ENCODE measurements at places on chromosomes 3 and 15. TPM values are rescaled to one million over a fixed set of nuclear protein-coding genes. Genes with fewer than 3 reads are reported as not detected.
A peak's percentile ranks its signal among the peaks of the same experiment; 100 is the strongest.

The CD200R1L gene
- not detected for total RNA-seq

DNA sequence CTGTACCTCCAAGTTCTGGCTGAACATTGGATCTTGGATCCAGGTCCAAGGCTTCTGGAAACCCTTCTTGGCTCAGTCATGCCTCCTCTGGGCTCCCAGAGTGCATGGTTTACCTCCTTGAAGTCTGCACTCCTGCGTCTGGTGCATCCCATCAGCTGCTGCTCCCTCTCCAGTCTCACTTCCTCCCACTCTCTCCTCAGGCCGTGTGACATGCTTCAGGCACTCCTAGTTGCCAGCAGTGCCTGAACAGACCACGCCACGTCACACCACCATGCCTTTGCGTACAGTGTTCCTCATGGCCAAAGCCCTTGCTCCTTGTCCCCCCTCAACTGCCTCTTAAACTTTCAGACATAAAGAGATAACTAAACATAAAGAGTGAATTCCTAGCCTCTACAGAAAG, 5.7 kb downstream of the GPR27 start:
- DNase-seq: no peak

The GOLGA8Q gene
- total RNA-seq: 1.1 TPM

The KLHL40 gene
- not detected for total RNA-seq

The KCNMB2 gene
- total RNA-seq: not detected

GRCh38 chr15:89490081-89490813, 6.1 kb downstream of the RHCG start:
- no peak for DNase-seq

The EHD4 gene
- total RNA-seq: 43.2 TPM

The TGM4 gene
- total RNA-seq: 0.46 TPM

The CYP11A1 gene
- total RNA-seq: 0.57 TPM

- DNase-seq: no peak
These were observed 82.9 kb downstream of the NR1D2 start for GRCh38 chr3:24027946-24028345.

DNA sequence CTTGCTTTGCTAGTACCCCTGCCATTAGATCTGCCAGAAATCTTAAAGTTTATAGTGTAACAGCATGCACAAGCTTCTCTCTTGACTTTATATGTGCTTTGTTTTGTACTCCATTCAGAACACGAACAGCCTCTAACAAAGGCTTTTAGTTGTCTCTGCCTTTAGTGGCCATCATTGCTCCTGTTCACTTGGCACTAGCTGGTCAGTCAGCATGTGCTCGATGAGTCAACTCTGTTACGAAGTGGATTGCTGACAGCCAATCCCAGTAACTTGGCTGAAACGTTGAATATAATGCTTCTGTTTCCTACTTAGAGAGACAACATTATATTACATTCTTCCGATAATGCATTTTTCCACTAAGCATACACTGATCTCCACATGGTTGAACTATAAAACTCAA, 349.2 kb downstream of the NAALADL2 start:
- DNase-seq: no peak

The ESYT3 gene
- 2.6 TPM for total RNA-seq

DNA sequence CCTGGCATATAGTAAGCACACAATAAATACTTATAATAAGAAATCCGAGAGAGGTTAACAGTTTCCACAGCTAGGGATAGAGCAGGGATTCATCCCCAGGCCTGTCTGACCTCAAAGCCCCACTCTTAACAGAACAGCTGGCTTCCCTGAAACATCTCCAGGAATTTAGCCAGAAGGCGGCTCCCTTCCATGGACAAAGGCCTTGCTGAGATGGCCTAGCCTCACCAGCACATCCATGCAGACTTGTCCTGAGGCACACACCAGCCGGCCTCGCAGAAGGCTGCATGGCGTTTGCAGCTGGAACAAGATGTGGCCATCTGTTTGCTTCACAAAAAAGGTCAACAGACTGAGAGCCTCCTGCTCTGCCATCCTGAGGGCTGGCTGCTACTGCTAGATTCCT, 245.4 kb downstream of the SLCO3A1 start:
- no peak for DNase-seq

The FBXO40 gene
- not detected for total RNA-seq

GRCh38 chr3:181948286-181948685, 236.6 kb downstream of the SOX2 start:
- no peak for DNase-seq

- peak; percentile 99 for DNase-seq
These were observed 6.5 kb upstream of the TM4SF18 start for GRCh38 chr3:149339931-149340309.

DNA sequence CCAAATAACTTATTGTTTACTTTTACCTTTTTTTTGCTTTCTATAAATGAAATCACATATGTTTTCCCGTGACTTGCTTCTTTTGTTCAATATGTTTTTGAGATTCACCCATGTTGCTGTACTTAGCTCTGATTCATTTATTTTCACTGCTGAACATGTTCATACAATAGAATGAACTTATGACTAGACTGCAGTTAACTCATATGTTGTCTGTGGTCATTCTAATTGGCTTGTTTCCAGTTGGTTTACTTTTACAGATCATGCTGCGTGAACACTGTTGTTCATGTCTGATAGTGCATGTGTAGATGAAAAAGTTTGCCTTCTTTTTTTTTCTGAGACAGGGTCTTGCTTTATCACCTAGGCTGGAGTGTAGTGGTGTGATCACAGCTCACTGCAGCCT, 31.6 kb upstream of the SV2B start:
- no peak for DNase-seq

The PLSCR2 gene
- total RNA-seq: 0.54 TPM

The CDC25A gene
- total RNA-seq: 12.8 TPM

The MYZAP gene
- total RNA-seq: 1.1 TPM

The OR5K4 gene
- not detected for total RNA-seq

The TRIM69 gene
- 16.7 TPM for total RNA-seq

- DNase-seq: no peak
These were observed 18.8 kb upstream of the CHD2 start for GRCh38 chr15:92881211-92881754.

The ZNF660 gene
- total RNA-seq: not detected
